NCI-H1048 (cell line): ENCODE measurements at places on chromosomes 12 and 14.

GRCh38 chr14:23056145-23056955 lies 970 bp downstream of the CDH24 start:
- no peak for DNase-seq

GRCh38 chr14:77032491-77032843 lies 4.0 kb upstream of the IRF2BPL start:
- no peak for DNase-seq

DNA sequence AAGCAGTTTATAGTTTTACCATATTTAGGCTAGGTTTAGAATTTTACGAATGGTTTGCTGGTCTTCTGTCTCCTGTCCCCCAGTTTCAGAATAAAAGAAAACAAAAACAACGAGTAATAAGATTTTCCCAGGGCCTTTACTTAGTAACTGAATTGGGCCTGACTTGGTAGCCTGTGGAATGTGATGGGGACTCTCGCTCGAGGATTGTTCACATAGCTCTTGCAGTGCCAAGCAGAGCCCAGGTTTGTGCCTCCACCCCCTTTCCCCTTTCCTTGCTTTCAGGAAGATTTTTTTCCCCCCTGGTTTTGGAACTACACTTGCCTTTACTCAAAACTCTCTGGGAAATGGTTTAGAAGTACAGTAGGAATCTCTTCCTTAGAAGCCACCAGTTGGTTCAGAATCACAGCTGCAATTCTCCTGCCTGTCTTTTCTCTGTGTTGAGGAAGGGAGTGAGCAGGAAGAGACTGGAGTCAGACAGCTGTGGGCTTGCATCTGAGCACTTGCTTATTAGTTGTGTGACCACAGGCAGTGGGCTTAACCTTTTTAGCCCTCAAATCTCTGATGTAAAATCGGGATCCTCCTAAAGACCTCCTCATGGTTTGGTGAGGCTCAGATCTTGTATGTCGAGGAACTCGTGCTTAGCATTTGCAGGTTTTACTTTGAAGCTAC lies 501.2 kb downstream of the PCNX1 start:
- no peak for DNase-seq

DNA sequence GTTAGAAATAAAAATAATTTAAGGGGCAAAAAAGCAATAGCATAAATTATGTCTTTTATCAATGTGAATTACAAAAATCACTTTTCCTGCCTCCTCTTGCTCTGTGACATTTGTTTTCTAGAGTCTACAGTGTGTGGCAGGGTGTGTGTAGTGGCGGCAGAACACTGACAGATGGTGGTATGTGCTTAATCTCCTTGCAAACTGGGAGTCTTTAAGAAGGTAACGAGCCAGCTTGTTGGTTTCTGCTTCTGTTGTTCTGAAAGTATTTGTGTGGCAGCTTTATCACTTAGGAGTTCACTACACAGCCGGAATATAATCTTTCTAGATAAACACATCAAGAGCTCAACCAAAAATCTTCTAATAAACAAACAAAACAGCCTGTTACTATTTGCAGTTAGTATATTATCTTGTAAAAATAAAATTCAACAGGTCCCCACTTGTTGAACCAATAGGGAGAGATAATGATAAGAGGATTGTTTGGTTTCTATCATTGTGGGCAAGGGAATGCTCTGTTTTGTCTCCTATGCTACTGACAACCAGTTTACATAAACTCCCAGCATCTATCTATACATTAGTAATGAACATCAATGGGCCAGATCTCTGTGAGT lies 13.0 kb downstream of the CDKL1 start:
- DNase-seq: no peak

GRCh38 chr14:44640416-44640815 lies 133.3 kb upstream of the FSCB start:
- DNase-seq: no peak

- DNase-seq: peak; percentile 74
These were observed at the start of the genes BAG5 and COA8 for GRCh38 chr14:103562429-103563225. Gene BAG5 (minus strand): TSS chr14:103562657. CDS start chr14:103561164, 1,493 bp downstream. Gene COA8 (plus strand): TSS chr14:103562960. CDS start chr14:103563002, 42 bp downstream.

DNA sequence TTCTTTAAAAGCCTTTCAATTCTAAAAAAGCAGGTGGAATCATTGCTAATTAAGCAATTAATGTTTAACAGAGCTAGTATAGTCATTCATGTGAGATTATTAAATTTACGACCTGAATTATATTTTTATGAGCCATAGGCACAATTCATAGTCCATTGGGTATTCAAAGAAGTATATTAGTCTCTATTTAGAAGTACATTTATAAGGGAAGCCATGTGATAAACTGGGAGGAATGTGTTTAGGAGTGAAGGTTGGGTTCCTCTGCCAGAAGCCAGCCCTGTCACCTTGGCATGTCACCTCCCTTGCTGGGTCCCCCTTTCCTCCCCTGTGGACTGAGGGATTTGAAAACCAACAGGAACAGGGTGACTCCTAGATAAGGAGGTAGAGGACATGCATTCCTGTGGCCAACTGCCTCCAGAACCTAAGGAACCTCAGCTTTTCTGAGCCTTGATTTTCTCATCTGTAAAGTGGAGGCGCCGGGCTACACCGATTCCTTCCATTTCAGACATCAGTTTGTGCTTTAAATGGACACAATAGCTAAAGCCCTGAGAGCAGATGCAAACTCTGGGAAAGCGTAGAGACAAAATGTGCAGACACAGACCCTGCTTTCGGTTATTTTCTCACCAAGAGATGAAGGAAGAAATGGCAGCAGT lies 5.4 kb upstream of the KRT2 start:
- no peak for DNase-seq

DNA sequence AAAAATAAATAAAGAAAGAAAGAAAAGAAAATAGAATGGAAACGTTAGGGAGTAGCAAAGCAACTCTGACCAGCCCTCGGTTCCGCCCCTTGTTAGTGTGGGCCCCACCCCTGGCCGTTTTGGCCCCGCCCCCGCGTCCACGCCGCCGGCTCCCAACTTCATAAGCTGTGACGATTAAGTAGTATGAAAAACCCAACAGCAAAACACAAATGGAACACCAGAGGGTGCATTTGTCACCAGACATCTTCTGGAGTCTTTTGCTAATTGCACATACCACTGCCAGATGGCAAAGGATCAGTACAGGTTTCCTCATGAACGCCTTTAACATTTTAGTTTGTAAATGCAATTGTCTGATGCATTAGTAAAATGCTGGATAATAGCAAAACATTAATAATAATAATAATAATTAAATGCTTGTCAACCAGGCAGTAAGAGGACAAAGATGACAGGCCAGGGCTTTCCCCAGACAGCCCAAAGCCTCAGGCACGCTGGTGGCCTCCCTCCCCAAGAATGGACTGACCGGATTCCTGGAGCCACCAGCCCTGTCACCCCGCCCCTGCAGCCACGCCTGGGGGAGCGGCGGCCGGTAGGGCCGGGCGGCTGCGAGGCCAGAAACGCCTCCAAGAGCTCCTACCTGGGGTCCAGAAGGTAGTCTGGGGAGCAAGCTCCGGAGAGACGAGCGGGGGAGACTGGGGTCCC lies 23.6 kb downstream of the HSP90AA1 start:
- DNase-seq: peak; percentile 30

DNA sequence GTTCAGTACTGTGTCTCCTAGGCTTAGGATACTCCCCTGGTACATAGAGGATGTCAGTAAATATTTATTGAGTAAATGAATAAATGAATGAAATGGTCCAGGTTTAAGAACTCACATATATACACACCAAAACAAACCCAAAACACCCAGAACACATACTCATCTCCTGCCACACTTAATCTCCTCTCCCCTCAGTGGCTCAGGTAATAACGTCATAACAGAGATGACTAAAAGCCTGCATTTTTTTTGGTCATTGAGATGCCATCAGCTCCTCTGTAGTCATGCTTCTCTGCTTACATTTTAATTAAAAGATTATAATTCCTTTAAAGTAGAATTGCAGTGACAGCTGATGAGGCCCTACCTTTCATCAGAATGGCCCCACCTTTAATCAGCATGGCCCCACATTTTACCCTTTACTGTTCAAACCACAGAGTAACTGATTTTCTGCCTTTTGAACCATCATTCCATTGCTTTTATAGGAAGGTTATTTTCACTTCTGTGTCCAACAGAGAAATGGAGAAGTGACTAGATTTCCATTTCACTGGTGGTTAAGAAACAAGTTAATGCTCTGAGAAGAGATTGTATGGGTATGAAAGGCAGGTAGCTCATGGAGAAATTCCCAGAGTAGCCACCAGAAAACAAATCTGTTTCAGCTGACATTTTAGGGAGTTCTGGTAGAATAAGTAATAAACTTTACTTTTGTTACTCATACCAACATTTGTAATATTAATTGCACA lies 193.4 kb upstream of the ATP2B1 start:
- DNase-seq: no peak

DNA sequence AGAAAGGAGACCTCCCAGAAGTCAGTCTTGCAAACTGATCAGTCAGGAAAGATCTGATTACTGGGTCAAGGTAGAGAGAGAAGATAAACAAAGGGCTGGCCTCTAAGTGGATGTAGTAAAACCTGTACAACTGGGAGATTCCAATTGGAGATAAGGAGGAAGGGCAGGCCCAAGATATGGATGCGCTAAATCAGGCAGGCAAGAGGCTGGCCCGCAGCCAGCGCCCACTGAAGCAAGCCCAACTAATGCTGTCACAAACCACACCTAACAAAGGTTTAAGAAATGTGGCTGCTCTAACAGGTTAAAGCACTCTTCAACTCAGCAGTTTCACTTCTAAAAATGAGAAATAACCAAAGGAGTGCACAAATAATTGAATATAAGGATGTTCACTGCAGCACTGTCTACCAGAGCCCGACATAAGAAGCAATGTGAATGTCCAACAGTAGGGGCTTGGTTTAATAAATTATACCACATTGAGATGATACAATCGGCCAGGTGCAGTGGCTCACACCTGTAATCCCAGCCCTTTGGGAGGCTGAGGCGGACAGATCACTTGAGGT lies 4.7 kb downstream of the GLTP start:
- DNase-seq: no peak

- DNase-seq: no peak
These were observed 14.6 kb upstream of the GNG2 start for GRCh38 chr14:51845811-51846210.

GRCh38 chr12:58443273-58443980 lies 476.9 kb downstream of the LRIG3 start:
- no peak for DNase-seq

- no peak for DNase-seq
These were observed 2.1 kb downstream of the SAMD4A start for GRCh38 chr14:54568821-54569595.

DNA sequence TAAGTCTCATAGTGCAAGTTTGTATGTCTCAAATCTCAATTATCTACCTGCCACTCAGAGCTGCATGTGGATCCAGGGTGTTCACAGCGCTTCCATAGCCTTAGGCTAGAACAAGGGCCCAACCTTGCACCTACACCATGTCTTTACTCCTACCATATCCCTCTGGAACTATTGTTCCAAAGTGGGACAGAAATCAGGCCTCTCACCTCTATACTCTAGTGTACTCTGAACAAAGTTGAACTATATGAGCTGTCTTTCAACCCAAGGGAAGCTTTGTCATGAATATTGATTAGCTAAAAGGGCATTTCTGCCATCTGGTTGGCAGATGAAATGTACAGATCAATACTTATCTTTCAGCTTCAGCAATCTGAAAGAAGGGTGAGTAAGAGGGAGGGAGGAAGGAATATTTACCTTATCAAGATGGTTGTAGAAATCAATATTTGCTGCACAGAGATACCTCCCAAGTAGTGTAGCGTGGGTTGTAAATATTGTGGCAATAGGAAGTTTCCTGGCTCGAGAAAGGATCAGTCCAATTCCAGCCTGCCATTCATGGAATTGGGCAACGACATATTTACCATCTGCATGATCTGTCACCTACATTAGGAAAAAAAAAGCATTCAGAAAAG lies 30.8 kb downstream of the GYS2 start:
- no peak for DNase-seq

GRCh38 chr12:122137229-122137628 lies 36.8 kb downstream of the IL31 start:
- no peak for DNase-seq

DNA sequence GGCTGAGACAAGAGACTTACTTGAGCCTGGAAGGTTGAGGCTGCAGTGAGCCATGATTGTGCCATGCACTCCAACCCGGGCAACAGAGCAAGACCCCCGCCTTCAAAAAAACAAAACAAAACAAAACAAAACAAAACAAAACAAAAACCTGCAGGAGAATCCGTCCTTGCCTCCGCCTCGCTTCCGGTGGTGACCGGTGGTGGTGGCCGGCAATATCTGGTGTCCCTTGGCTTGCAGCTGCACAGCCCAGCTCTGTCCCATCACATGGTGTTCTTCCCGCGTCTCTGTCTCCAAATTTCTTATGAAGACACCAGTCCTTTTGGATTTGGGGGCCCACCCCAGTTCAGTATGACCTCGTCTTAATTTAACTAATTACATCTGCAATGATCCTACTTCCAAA lies 10.0 kb downstream of the SMIM41 start:
- no peak for DNase-seq

DNA sequence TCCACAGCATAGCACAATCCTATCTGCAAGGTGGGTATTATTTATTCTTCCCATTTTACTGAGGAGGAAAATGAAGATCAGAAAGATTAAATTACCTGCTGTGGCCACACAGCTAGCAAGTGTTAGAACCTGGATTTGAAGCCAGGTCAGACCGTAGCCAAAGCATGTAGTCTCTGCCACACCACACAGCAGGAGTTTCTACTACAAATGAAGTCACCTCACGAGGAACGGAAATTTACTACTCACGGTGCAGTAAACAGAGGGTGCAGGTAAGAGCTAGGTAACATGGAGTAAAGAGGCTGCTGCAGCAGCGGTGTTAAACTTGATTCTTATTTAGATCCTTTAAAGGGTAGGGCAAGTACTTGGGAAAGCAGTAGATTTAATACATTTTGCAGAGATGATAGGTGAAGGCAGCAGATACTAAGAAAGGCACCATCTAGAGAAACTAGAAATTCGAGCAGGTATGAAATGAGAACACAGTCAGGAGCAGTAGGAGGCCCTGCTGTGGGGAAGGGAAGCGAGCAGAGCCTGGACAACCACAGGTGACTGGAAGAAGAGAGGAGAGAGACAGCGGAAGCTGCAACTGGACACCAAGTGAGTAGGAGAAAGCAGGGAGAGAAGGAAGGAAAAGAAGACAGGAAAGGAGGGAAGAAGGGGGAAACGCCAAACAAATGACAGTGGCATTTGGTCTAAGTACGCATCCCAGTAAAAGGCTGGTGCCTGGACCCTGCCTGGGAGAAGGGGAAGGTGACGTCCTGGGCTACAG lies 21.5 kb downstream of the SPTB start:
- DNase-seq: no peak

DNA sequence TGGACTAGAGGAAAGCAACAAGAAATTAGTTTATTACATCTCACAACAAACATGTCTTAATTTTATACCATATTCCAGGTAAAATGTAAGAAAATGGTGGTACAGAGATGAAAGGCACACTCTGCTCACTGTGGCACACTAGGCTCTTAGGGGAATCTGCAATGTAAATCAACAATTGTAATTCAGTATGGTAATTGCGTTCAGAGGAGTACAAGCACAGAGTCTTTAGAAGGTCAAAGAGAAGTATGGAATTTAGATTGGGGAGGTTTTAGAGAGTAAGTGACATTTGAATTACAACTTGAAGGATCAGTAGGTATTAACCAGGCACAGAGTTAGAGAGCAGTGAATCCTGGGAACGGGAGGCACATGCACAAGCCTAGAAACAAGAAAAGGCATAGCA lies 694.0 kb upstream of the USP15 start:
- DNase-seq: no peak
